ENCODE measurements at places on chromosomes 13 and 19.
A peak's percentile ranks its signal among the peaks of the same experiment; 100 is the strongest.

DNA sequence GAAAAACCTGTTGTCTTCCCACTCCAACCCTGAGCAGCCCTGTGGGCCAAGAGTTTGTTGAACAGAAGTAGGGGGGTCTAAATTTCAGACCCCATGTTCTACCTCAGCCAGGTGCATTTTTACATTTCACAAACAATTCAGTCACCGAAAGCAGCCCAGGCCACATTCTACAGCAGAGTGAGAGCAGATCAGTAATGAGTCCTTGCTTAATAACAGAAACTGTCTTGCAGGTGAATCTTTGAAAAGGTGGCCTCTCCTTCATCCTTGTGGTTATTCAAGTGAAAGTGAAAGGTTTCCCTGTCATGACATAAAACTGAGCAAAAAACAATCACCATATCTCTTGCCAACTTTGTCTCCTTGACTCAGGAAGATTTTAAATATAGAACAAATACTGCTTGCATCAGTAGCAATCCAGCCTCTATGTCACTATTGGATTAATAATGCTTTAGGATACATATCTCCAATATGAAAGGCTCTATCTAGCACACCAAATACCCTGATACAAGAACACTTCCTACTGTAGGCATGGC, 670.2 kb downstream of the DIAPH3 start:
- DNase-seq: no peak

- DNase-seq: no peak
These were observed 61.7 kb downstream of the ZNF627 start for GRCh38 chr19:11658970-11659369.

DNA sequence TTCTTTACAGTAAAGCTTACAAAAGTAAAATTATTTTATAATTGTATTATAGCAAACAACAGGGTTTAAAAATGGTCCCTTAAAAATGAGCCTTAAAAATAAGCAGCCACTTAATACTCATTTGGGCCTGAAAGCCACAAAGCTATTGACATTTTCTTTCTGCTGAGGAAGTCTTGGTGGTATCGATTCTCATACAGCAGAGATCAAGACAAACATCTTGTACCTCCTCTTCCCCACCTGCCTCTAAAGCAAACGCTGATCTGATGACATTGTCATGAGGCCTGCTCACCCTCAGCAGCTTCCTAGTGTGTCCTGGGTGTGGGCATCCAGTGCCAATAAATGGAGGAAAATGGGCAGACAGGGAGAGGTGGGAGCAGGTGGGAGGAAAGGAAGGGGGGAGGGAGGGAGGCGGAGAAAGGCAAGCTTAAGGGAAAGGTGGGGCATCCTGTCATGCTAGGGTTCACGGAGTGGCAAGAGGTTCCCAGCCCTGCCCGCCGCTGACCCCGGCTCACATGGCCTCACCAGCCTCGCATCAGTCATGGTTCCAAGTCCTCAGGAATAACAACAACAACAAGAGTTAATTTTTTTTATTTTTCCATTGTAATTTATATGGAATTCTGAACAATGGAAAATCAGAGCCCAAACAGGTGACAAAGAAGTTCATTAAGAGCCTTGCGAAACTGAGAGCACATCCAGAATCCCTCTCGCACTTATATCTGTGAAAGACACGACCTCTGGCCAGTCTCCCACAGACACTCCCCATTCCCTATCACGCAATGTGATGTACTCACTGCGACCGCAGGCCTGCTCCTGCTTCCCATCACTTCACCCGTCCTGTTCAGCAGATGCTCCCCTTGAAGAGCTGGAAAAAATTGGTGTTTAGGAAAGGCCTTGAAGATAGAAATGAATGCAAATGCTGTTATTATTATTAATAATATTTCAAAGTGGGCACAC, 15.1 kb upstream of the ATP11A start:
- no peak for DNase-seq

GRCh38 chr19:41443813-41444455, 978 bp downstream of the ERICH4 start:
- no peak for DNase-seq

DNA sequence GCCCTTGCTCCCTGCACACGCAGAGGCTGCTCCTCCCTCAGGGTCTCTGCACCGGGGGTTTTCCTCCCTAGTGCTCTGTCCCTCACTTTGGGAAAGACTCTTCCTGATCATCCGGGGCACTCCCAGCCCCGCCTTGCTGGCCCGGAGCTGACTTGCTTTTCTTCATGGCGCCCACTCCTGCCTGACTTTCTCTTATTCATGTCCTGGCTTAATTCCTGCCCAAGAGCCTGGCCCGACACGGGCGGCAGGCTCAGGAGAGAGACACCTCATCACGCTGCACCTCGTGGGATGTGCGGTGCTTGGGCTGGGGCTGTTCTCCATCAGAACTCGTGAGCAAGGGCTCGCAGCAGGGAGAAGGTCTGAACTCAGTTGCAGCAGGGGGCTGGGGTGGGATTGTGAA, 11.8 kb upstream of the PLA2G4C start:
- DNase-seq: no peak

GRCh38 chr13:48733739-48734335, 80.1 kb downstream of the CYSLTR2 start:
- no peak for DNase-seq

GRCh38 chr19:53157626-53158025, 1.2 kb downstream of the ZNF347 start:
- DNase-seq: no peak

DNA sequence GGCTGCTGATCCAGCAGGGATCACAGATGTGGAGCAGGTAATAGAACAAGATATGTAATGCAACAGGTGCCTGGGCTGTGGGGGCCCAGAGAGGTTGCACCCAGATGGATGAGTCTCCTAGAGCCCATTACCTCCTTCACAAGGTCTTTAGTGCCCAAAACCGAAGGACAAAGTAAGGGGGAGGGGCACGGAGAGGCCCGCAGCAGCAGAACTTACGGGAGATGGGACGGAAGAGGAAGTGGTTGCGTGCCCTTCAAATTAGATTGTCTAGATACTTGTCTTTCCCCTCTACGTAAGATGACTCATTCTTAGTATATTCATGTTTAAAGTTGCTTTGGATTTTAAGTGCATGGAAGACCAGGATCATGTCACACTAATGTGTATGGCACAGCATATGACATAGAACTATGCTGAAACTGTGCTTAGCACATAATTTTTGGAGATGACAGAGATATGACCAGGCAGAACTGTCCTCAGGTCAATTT, 5.7 kb upstream of the MRPS31 start:
- peak; percentile 77 for DNase-seq

DNA sequence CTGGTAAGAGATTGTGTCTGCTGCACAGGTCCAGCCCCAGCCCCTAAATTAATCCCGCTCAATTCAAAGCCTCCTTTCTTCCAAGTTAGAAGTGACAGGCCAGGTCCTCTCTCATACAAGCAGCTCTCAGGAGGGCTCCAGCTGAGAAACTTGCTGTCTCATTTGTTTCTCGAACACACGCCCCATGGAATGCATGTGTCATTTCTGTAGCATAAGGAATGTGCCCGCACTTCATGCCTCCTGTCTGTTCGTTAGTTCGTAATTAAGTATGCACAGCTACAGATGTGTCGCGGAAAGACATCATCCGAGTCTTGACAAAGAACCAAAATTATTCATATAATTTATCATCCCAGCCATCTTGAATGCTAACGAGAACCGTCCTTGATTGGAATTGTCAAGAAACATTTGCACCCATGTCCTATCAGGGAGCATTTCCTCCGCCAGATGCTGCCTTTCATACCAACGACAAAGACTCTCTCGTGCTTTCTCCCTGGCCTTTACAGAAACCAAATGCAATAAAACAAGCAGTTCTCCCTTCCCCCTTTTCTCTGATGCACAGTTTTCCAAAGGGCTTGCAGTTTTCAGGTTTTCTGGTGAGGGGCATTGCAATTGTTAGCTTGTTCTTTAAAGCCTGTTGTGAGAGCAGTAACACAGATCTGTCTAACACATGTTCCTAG, 133.5 kb downstream of the UQCRFS1 start:
- no peak for DNase-seq

DNA sequence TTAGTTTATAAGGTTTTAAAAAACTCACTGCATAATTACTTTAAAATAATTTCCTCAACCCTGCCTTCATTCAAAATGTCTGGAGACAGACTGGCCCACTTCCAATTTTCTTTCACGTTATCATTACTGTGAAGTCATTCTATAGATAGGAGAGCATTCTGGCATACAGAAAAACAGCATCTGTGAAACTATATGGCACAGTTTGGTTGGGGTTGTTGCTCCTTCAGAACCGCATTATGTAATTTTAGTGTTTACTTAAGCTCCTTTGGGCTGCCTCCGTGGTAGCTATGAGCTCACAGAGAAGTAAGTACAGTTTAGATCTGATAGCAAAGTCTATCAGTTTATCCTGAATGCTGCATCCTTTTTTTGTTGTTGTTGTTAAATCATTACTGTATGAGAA, 104.3 kb downstream of the KCNRG start:
- no peak for DNase-seq

- no peak for DNase-seq
These were observed 23.3 kb downstream of the EXOSC8 start for GRCh38 chr13:37023871-37024270.

DNA sequence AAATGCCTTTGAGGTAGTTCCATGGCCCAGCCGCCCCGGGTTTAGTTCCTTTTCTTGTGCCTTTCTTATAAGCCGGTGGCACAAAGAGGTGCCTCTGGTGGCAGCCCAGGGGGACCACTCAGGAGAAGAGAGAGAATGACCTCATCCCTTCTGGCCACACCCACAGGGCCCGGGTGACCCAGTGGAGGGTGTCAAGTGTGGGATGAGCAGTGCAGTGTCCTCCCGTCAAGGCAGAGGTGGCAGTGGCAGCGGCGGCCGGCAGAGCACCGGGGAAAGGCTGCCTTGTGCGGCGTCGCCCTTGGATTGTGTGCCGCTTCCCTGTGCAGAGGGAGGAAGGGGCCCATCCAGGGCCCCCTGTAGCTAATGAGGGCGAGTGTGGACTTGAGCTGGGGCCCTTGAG, 47.9 kb downstream of the KDM4B start:
- DNase-seq: no peak

- no peak for DNase-seq
These were observed 26.8 kb upstream of the LRCH1 start for GRCh38 chr13:46526100-46526735.

DNA sequence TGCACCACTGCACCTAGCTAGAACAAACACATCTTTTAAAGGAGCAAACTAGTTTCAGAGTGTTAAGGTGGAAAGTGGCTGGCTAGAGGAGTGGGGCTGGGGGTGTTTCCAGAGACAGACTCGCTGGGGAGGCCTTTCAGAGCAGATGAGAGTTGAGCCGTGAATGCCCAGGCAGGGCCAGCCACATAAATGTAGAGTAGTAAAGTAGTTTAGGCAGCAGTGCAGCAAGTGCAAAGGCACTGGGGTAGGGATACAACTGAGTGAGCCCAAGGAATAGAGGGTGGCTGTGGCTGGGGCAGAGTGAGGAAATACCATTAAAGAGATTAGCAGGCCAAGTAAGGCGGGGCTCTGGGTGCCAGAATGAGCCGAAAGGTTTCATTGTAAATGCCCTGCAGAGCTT, 72.0 kb downstream of the ALOX5AP start:
- no peak for DNase-seq

- no peak for DNase-seq
These were observed at the start of gene ETFB for GRCh38 chr19:51365965-51366388. Gene ETFB, minus strand, starts transcription at chr19:51366388. Its CDS starts 62 bp downstream, at chr19:51366326.

GRCh38 chr13:39499604-39500003, 103.4 kb downstream of the LHFPL6 start:
- no peak for DNase-seq

Data from CD4-positive, alpha-beta T cell treated with Interleukin-12 subunit alpha and Interleukin-12 subunit beta, for 1 hour (primary cell).